ENCODE measurements at places on chromosomes 6 and 20.

DNA sequence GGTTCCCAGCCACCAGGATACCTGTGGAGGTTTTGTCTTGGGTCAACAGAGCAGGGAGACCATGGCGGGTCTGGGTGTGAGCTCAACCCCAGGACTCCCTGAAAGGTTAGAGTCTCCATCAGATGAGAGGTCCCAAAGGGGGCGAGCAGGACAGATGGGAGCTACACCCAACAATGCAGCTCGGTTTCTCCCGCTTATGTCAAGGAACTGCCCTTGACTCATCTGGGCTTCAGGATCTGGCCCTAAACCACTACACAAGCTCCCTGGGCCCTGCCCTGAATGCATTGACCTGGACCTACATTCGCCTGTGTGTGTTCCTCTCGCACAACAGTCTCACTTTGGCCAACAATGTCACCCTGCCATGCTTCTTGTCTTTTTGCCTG lies 57.6 kb upstream of the SYNDIG1 start:
- DNase-seq = no peak

- DNase-seq = no peak
Observed at GRCh38 chr6:313087-313486, 20.8 kb downstream of the DUSP22 start.

- DNase-seq = no peak
Observed at GRCh38 chr6:85620308-85620707, 22.4 kb downstream of the SYNCRIP start.

- no peak for DNase-seq
Observed at GRCh38 chr20:62636446-62636845, 5.9 kb upstream of the SLCO4A1 start.

- DNase-seq = no peak
Observed at GRCh38 chr6:7561153-7561964, 19.9 kb downstream of the DSP start.

DNA sequence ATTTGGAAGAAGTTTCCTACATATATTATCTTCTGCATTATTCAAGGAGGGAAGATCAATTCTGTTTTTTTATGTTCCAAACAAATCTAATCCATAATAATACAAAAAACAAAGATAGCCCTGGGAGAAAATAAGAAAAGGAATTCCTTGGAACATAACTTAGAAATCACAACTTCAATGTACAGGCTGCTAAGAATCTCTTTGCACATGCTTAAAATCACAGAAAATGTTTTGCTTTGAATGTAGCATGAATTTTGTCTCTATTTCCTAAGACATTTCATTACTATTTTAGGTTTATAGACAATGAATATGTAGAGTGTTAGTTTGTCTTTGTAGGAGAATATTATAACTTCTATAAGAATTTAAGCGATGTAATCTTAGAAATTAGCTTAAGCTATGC lies 700.1 kb downstream of the RNF144B start:
- DNase-seq = no peak

DNA sequence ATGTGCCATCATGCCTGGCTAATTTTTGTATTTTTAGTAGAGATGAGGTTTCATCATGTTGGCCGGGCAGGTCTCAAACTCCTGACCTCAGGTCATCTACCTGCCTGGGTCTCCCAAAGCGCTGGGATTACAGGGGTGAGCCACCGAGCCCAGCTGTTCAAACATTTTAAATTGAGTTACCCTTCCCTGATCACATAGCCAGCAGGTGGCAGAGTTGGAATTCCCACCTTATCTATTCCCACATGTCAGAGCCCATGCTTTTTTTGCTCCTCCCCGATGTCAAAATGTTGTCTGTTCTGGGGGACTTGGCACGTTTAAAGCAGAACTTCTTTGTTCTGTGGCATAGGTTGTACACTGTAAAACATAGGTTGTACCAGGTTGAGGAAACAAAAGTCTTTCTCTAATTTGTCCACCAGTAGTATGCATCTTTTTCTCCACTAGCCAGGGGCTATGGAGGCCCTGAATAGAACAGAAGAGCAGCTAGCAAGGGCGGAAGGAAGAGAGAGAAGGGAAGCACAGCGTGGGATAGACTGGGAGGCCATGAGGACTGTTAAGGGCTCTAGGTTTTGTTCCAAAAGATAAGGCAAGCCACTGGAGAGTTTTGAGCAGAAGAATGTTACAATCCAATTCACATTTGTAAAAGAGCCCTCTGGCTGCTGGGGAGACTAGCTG lies 7.3 kb upstream of the LBP start:
- DNase-seq = no peak

DNA sequence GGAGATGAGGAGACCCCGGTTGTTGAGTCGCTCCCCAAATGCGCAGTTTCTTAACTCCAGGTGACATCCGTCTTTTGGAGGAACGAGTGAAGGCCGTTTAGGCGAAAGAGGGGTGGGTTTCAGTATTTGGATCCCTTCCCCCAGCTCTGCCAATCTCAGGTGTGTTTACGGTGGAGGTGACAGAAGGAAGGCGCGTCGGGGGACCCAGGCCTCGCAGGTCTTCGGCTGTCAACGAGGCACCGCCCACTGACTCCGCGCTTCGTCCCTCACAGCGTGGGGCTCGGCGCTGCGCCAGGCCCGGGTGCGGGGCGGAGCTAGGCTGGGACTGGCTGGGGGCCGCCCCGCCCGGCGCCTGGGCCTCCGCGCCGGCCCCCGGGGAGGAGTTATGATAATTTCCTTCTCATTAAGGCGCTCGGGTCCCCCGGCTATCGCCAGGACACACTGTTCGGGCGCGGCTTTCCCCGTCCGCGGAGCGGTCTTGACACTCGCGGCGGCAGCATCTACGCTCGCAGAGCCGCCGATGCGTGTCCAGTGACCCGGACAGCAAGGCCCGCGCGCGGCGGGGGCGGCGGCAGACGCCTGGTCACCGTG lies at the start of gene TFAP2C:
Gene TFAP2C, plus strand, starts transcription at position 434 of the 591 bp plus-strand sequence. CDS start 239 bp downstream, outside the sequence.
- no peak for DNase-seq

- no peak for DNase-seq
Observed at GRCh38 chr6:157556671-157557430, 175.9 kb downstream of the ZDHHC14 start.

GRCh38 chr20:23099791-23100719 lies 13.9 kb upstream of the CD93 start:
- DNase-seq = no peak

- no peak for DNase-seq
Observed at GRCh38 chr6:46921731-46922130, at the start of gene ADGRF5. TSS of gene ADGRF5 (minus strand) at chr6:46921938. CDS start at chr6:46906762, 15,176 bp downstream.

DNA sequence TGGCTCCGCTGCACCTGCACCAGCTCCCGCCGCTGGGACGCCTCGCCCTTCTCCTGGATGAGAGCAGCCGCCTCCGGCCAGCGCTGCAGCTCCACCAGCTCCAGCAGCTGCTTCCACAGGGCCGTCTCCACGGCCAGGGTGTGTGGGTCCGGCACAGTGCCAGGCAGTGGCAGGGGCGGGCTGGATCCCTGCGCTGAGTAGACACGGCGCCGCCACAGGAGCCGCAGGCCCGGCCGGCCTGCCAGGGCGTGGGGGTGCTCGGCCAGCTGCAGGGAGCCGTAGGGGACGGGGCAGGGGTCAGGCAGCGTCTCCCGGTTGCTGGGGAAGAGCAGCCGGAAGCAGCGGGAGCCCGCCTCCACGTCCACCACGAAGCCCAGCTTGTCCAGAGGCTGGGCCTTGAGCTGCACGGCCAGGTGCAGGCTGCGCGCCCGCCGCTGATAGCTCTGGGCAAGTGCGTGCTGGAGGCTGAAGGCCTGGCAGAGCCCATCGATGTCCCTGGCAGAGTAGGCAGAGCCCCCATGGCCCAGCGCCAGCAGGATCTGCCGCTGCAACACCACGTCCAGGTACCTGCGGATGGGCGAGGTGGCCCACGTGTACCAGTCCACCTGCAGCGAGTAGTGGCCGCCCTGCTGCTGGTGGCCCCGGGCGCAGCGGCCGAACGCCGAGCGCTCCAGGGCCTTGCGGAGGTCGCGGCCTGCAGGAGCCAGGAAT lies 9.4 kb downstream of the FNDC11 start:
- DNase-seq = no peak

- no peak for DNase-seq
Observed at GRCh38 chr20:37335642-37336368, 10.1 kb upstream of the SRC start.

DNA sequence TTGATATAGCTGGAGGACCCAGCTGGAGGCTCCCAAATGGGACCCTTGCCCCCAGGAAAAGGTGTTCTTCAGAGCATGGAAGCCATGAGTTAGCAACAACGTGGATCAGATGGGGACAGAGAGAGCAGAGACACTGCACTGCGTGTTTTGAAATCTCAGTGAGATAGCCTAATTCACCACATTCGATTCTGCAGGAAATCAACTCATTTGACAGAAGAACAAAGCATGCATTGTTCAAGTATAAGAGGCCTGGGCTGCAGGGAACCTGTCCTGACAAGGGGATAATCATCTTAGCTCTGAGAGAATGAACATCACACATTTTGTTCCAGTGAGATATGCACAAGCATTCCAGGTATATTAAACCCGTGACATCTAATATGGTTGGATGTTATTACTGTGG lies 450.2 kb downstream of the CDH26 start:
- DNase-seq = no peak

DNA sequence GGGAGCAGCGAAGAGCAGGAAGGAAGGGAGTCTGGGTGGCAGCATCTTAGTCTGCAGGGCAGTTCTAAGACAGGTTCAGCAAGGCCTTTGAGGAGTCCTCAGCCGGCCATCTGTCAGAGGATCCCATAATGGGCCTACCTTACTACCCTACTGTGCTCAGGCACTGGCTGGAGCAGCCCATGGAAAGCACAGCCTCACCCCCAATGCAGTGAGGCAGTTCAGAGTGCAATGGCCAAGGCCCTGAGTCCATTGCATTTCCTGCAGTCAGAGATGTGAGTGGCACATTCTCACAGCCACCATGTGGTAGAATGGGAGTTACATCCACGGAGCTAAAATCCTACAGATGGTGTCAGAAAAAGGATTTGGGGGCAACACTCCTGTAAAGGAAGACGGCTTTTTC lies 19.4 kb upstream of the OVOL2 start:
- no peak for DNase-seq

DNA sequence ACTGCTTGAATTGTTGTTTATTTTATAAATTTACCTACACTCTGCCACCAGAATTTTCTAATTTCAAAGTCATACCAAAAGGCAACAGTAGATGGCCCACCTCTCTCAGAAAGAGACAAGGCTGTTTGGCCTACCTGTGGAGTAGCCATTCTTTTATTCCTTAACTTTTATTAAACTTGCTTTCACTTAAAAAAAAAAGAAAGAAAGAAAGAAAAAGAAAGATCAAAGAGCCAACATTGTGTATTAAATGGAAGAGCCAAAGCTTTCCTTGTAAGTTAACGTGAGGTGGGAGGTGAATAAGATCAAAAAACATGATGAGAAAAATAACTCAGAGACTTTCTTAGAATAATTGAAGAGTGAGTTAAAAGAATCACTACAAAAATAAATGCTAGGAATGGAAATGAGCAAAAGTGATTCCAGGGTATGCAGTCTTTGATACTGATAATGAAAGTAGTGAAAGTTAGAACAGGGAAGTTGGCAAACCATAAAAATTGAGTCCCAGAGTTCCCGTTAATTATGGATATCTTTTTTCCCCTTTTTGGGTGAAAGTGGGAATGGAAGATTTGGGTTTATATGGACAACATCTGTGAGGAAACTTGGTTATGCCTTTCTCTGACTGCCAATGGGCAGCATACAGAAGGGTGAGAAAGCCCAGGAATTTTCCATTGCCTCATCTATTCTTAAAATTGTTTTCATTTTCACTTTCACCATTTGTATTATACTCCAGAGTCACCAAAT lies 35.9 kb upstream of the MYB start:
- no peak for DNase-seq

- DNase-seq = no peak
Observed at GRCh38 chr6:159043947-159044346, 844 bp downstream of the TAGAP start.

DNA sequence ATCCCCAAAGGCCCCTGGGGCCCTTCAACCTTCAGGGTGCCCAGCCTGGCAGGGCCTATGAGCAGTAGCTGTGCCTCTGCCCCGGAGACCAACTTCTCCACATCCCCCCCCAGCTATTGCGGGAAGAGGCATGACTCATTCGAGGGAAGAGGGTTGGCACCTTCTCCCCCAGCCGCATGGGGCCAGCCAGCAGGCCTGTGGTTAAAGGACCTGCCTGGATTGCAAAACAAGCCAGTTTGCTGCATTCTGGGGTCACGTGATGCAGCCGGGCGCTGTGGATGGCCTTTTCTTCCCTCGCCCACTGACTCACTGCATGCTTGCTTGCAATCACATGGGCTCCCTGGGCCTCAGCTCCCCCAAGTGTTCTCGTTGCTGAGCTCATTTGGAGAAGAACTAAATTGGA lies 182.5 kb downstream of the MAFB start:
- no peak for DNase-seq

- no peak for DNase-seq
Observed at GRCh38 chr6:142325111-142325510, 23.3 kb downstream of the ADGRG6 start.

DNA sequence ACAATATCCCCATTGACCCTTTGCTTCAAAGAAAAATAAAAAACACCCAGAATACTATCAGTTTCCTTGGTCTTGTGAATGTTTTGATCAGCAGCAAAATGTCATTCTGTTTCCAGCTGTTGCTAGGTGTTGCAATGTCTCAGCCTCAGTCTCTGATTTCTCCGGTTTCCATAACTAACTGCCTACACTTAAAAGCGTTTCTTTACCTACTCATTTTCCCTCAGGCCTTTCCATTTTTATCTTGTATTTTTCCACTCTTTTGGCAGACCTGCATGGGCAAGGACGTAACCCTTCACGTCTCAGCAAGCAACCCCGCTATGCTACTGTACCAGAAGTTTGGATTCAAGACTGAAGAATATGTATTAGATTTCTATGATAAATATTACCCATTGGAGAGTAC lies 49.4 kb downstream of the KAT14 start:
- DNase-seq = no peak

GRCh38 chr6:90375681-90376439 lies 79.2 kb upstream of the BACH2 start:
- DNase-seq = no peak

DNA sequence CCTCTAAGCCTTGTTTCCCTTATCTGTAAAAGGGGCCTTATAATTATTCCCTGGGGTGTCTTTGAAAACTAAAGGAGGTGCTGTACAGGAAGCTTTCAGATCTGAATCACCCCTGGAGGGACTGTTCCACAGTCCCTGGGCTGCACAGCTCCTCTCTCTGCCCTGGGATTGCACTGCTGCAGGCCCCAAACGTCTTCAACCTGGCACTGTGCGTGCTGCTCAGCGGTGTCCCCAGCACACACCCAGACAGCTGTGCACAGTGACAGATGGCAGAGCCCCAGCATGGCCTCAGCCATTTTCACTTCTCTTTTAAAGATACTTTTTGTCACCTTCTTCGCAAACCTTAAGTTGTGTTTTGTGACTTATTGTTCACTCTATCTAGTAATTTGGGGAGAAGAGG lies 50.7 kb upstream of the INSM1 start:
- DNase-seq = no peak

- no peak for DNase-seq
Observed at GRCh38 chr20:38842026-38842425, 36.5 kb downstream of the PPP1R16B start.

GRCh38 chr20:5781798-5782750 lies 31.9 kb downstream of the SHLD1 start:
- DNase-seq = no peak

DNA sequence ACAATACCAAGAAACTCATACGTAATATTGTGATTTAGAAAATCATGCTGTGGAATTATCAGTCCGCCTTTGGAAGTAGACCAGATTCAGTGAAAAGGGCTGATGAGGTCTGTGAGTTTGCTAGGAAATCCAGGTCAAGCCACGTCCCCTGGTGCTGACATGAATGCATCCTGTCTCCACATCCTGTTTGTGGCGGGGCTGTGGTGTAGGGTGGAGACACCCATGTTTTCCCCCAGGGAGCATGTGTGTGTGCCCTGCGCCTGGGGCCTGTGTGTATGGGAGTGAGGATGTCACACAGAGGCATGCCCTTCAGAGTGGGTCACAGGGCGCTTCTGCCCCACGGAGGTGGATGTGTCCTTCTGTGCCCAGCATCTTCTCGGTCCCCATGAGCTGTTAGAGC lies 109.1 kb downstream of the SASH1 start:
- no peak for DNase-seq

All from stimulated activated CD4-positive, alpha-beta T cell treated with anti-CD3 and anti-CD28 coated beads, TNF-alpha, amount 100 ng/mL, for 4 hours (primary cell).